Stimulated activated CD4-positive, alpha-beta T cell treated with anti-CD3 and anti-CD28 coated beads, Interleukin-15, amount 100 ng/mL, for 1 hour (primary cell): ENCODE measurements at places on chromosomes 6 and 20.

GRCh38 chr6:116352515-116353471 lies 18.0 kb upstream of the DSE start:
- DNase-seq = no peak

- DNase-seq = no peak
Observed at GRCh38 chr6:89596484-89596883, 42.1 kb downstream of the LYRM2 start.

- no peak for DNase-seq
Observed at GRCh38 chr6:36368921-36369865, 18.3 kb downstream of the ETV7 start.

DNA sequence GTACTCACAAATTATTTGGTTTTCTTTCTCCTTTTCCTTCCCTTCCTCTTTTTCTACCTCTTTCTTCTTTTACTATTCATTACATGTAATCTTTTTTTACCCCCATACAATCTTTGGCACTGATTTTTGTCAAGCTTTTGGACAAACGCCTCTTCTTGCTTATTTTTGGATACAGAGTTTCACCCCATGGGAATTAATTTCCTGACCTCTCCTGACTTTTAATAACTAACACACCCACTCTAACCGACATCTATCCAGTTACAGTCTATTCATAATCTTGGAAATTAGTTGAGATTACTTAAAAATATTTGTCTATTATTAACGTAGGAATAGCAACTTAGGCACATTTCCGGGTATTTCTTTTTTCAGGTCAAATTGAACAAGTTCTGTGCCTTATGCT lies 101.2 kb downstream of the HDGFL1 start:
- DNase-seq = no peak

GRCh38 chr20:32820698-32821377 lies 1.1 kb downstream of the MAPRE1 start:
- DNase-seq = no peak

GRCh38 chr6:110002676-110003075 lies 24.6 kb downstream of the GPR6 start:
- no peak for DNase-seq

- DNase-seq = no peak
Observed at GRCh38 chr6:71454056-71454455, 165.4 kb downstream of the OGFRL1 start.

- DNase-seq = no peak
Observed at GRCh38 chr6:169955731-169956437, 204.5 kb downstream of the ERMARD start.

DNA sequence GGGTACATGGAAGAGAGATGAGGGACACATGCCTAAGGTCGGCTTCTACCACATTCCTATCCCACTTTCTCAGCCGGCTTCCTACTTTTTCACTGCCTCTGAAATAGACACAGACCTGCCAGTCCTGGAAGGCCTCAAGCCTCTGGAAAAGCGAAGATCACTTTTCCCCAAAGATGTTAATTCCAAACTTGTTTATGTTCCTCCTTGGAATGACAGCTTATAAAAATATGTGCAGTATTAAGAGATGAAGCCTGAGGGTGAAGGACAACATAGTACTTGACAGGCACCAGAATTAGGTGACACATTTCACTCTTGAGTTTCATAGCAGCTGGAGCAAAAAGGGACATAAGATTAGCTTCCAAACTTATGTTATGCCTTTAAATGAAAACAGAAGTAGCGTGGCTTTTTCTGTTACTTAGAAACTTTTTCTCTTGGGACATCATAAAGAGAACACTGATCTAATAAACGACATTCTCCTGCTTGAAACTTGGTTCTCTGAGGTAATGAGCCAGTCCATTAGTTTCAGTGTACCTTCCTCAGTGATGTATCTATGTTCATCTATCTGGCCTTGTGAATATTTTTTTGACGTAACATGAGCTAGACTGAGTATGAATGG lies 25.3 kb downstream of the FOXO3 start:
- no peak for DNase-seq

- DNase-seq = no peak
Observed at GRCh38 chr6:130147111-130147510, 75.6 kb downstream of the SAMD3 start.

- DNase-seq = no peak
Observed at GRCh38 chr20:59013959-59014608, 5.1 kb upstream of the TUBB1 start.

DNA sequence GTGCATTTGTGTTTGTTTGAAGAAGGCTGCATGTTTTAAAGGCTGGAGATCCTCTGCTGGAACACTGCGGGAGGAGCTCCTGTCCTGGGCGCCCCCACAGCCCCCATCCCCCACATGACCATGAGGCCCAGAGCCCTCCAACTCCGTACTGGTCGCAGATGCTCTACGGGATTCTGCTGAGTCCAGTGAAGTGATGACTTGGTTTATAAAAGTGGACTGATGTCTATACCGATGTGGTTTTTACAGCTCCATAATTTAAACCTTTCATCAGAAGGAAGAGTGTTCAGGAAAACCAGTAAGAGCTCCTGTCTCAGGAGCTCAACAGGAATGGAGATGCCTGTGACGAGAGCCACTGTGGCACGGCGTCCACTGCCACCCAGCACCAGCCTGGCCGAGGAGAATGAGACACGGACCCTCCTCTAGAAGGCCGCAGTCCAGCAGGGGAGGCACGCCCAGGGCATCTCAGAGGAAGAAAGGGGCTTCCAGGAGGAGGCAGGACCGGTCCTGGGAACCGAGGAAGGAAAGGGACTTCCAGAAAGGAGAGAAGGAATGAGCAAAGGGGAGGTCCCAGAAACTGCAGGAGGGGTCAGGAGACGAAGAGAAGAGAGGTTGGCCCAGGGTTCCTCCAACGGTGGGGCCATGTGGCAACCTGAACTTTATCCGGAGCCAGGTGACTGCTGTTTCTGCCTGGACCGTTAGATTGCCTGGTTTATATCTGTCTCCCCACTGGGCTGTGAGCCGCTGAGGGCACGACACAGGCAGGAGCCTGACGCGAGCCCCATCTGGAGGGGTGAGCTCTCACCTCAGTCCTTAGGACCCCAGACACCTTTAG lies 26.9 kb downstream of the BFSP1 start:
- DNase-seq = no peak

DNA sequence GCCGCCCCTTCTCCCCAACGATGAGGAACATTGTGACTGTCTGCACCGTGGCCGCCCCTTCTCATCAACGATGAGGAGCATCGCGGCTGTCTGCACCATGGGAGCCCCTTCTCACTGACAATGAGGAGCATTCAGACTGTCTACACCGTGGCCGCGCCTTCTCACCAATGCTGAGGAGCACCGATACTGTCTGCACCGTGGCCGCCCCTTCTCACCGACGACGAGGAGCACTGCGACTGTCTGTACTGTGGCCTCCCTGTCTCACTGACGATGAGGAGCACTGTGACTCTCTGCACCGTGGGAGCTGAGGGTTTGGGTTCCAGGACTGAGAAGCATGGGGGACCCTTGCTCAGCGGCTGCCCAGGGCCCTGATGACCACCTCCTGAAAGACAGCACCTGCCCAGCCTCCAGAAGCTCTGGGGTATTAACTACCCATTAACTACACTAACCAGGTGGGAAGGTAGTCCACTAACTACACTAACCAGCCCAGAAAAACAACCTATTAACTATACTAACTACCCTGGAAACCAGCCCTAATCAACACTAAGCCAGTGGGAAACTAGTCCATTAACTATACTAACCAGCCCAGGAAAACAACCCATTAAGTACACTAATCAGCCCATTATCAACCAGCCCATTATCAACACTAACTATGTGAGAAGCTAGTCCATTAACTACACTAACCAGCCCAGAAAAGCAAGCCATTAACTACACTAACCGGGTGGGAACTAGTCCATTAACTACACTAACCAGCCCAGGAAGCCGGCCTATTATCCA lies 116.9 kb downstream of the TAF4 start:
- DNase-seq = no peak

GRCh38 chr6:95846652-95847051 lies 169.1 kb upstream of the FUT9 start:
- no peak for DNase-seq

GRCh38 chr6:137492289-137493217 lies 1.6 kb downstream of the OLIG3 start:
- DNase-seq = no peak

- DNase-seq = no peak
Observed at GRCh38 chr6:46240866-46241565, 70.2 kb upstream of the ENPP5 start.

DNA sequence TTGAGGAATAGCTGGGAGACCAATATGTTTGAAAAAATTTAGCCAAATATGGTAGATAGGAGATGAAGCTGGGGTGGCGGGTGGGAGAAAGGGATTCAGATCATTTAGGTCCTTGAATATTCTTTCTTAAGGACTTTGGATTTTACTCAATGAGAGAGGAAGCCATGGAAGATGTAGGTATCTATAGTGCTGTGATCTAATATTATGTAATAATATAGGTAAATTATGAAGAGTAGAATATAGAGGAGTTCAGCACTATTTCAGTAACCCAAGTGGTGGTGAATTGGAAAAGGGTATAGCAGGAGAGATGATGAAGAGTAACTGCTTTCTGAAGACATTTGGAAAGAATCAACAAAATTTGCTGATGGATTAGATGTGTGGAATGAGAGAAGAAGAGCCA lies 417.6 kb downstream of the UTRN start:
- DNase-seq = no peak

DNA sequence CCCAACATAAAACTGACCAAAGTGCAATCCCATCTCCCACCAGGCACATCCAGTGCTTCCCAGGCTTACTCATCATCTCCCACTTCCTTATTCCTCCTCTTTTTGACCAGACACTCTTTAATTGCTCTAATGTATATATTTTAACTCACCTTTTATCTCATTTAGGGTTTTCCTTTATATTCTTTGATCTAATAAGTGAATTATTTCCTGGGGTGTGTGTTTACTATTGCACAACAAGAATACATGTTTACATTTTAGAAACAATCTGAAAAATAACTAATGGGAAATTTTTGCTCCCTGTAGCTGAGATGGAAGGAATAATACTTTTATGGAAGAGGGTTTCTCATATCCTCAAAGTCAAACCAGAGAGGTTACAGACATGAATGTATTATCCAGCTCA lies 18.4 kb downstream of the RHAG start:
- no peak for DNase-seq

GRCh38 chr20:4151991-4152695 lies 136.8 kb upstream of the RNF24 start:
- DNase-seq = no peak

DNA sequence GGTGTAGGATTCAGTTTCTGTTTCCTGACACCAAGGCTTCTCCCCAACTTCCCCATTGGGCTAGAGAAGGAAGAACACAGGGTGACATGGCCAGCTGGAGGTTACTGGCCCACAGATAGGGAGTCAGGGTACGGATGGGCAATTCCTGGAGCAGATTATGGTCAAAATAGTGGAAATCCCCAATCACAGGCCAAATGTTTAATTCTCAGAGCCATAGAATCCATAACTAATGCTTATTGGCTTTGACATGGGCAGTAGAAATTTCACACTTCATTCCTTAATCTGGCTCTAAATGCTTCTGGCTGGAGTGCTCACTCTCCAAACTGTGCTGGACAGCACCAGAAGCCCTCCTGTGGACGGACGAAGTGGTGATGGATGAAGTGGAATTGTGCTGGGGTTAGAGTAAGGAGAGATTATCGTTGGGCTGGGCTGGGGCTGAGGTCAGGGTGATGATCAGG lies 887 bp downstream of the SIGLEC1 start:
- no peak for DNase-seq

DNA sequence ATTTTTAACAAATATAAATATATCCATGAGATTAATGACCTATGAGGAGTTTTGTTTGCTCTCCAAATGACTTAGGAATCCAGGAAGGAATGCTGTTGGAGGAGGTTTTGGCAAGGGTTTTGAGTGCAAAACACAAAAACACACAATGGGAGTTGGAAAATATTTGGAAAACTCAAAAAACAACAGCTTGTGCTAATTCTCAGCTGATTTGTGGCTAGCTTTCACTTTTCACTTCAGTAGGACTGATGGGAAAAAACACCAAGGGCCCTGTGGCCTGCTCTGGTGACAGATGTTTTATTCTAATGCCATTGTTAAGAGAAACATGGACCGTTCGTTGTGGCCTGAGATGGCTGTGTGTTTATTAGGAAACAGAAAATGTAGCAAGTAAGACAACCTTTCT lies 113.9 kb downstream of the ALDH8A1 start:
- DNase-seq = no peak

- no peak for DNase-seq
Observed at GRCh38 chr20:32164984-32165735, 42.4 kb downstream of the PLAGL2 start.

DNA sequence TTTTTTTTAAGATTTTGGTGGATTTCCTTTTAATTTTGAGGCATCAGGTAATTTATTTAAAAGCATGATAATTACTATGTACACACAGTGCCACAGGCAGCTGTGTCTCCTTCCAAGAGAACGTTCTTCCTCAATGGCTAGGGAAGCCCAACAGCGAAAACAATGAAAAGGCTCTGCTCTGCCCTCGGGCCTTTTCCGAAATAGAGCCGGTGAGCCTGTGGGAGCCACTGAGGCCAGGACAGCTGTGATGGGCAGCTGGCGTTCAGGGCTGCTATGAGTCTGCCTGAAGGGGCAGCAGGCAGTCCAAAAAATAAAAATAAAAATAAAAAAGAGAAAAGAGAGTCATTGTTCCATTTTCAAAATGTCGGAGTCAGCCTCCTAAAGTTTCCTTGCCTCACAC lies 443.8 kb downstream of the KIF16B start:
- DNase-seq = no peak

DNA sequence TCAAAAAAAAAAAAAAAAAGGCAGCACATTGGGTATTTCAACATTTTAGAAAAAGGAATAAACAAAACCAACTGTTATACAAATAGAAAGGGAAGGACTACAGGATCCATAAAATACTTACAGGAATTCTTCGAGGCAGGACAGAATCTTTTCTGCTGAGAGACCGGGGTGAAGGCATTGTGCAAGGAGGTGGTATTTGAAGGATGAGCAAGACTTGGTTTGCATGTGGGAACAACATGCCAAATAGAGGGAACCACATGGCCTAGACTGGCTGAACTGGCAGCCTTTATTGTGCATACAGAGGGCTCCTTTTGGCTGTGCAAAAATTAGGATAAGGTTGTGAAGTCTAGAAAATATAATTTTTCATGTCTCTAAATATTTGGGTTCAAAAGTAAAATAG lies 62.9 kb downstream of the SCAND1 start:
- no peak for DNase-seq

- DNase-seq = no peak
Observed at GRCh38 chr6:156416391-156416790, 360.8 kb upstream of the ARID1B start.

DNA sequence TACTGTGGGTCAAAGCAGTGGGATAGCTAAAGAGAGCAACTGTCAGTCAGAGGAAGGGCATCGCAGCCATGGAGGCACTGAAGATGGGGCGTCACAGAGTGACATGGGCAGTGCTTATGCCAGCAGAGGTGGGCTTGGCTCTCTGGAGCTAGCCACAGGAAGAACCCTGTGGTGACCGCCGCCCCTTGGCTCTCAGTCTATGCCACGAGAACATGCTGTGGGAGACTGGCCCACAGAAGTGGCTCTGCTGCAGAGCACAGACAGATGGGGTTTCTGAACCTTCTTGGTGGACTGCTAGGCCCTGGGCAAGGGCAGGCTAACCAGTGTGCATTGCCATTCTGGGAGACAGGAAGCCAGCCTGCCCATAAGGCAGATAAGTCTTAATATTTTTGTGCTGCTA lies 290.0 kb upstream of the SUPT3H start:
- DNase-seq = no peak
